GM23338 (cell line): ENCODE measurements at places on chromosomes 7 and 10. TPM values are rescaled to one million over a fixed set of nuclear protein-coding genes. Genes with fewer than 3 reads are reported as not detected.

Gene SPDYE16
- not detected in 2 replicates for total RNA-seq

Gene CYP3A7
- total RNA-seq, result not detected in 2 replicates

Gene PLAU
- 13.3 and 14.5 TPM in 2 replicates for total RNA-seq

Gene ANXA8
- not detected in 2 replicates for total RNA-seq

Gene ASB10
- not detected in 2 replicates for total RNA-seq

Gene NUTM2A
- 0.27 TPM in 1 of 2 replicates, not detected in the other for total RNA-seq

Gene SPDYE2
- not detected in 2 replicates for total RNA-seq

Gene TRPV5
- total RNA-seq, result not detected in 2 replicates

Gene PRF1
- not detected in 2 replicates for total RNA-seq

- DNase-seq, result no peak
- H3K4me1 ChIP-seq, result peaks cover 46% of the 10 kb centered on the region
- H3K4me3 ChIP-seq, result no peak overlapping the region
- H3K27ac ChIP-seq, result no peak overlapping the region
- H3K27me3 ChIP-seq, result no peaks in the 10 kb centered on the region
Observed at GRCh38 chr7:77565917-77566316, 28.8 kb downstream of the PTPN12 start.

GRCh38 chr10:13993169-13993568 is 337.6 kb downstream of the FRMD4A start:
- no peak overlapping the region for H3K27ac ChIP-seq
- H3K36me3 ChIP-seq, result no peaks in the 10 kb centered on the region
- H3K4me3 ChIP-seq, result no peak overlapping the region
- no peak for DNase-seq
- H3K4me1 ChIP-seq, result no peaks in the 10 kb centered on the region

GRCh38 chr7:26919906-26920493 is 55.6 kb upstream of the SKAP2 start:
- no peaks in the 10 kb centered on the region for H3K27me3 ChIP-seq
- H3K36me3 ChIP-seq, result no peaks in the 10 kb centered on the region
- H3K4me1 ChIP-seq, result peaks cover 27% of the 10 kb centered on the region
- DNase-seq, result no peak
- H3K4me3 ChIP-seq, result no peak overlapping the region
- no peak overlapping the region for H3K27ac ChIP-seq

DNA sequence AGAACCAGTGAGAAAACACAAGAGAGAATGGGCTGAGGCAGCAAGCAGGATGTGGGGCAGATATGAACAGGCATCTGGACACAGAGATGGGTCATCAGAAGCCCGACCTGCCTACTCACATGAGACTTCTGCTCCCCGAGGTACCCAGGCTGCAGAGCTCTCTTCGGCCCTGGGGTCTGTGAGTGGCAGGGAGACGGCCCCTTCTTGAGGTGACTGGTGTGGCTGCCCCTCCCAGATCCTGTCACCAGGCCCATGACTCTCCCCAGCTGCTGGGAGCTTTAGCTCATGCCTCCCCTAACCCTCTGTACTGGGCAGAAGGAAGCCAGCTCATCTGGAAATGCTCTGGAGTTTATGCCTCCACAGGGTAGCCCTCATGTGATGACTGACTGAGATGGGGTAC is 157.6 kb upstream of the PCBD1 start:
- no peak for DNase-seq
- no peaks in the 10 kb centered on the region for H3K4me1 ChIP-seq
- H3K27me3 ChIP-seq, result no peaks in the 10 kb centered on the region
- H3K27ac ChIP-seq, result no peak overlapping the region
- no peaks in the 10 kb centered on the region for H3K36me3 ChIP-seq

GRCh38 chr10:10785627-10786026 is 232.0 kb upstream of the CELF2 start:
- no peaks in the 10 kb centered on the region for H3K4me1 ChIP-seq
- H3K27me3 ChIP-seq, result no peaks in the 10 kb centered on the region
- H3K4me3 ChIP-seq, result no peak overlapping the region
- no peaks in the 10 kb centered on the region for H3K36me3 ChIP-seq
- no peak overlapping the region for H3K27ac ChIP-seq
- DNase-seq, result peak; percentile 45

DNA sequence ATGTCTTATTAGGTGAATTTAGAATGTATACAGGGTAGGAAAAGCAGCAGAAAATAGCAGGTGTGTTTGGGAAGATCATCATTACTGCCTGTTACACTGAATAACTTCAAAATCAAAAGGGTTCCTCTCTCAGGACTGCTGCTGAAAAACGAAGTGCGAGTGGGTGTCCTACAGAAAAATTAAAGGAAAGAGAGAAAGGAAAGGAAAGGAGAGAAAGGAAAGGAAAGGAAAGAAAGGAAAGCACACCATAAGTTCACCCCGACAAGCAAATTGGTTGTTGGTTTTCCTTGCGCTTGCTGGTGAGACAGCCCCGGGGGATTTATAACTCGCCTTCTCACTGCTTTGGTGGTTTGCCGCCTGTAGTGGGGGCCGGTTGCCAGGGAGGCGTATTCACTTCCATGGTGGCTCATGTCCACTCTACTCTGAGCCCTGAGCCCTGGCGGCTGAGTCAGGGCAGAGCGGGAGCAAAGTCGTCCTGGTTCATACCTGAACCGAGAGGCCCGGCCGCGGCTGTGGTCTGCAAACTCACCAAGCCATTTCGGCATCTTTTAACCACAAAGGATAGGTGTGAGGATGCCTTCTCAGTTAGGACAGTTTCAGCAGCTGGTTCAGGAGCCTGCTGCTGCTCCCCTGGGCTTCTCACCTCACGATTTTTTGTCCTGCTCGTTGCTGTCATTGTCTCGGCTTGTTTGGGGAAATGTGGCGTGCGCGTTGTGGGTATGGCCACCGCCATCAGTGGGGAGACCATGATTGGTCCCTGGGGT is 26.1 kb downstream of the INPP5A start:
- no peaks in the 10 kb centered on the region for H3K27me3 ChIP-seq
- H3K27ac ChIP-seq, result no peak overlapping the region
- H3K4me1 ChIP-seq, result no peaks in the 10 kb centered on the region
- no peak overlapping the region for H3K4me3 ChIP-seq
- peak; percentile 39 for DNase-seq

DNA sequence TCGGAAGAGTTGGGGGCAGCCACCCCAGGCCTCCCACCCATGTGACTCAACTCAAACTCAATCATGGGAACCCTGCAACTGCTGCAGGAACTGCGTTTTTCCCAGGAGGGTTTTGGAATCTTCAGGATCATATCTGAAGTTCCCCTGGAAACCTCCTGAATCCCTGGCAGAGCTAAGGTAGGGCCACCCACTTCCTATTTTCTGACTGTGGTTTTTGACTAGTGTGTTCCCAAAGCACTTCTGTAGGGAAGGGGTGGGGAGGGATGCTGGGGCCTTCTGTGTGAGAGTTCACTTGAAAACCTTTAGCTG is 127.6 kb upstream of the UNC5B start:
- DNase-seq, result no peak
- no peak overlapping the region for H3K27ac ChIP-seq
- no peaks in the 10 kb centered on the region for H3K4me1 ChIP-seq
- no peaks in the 10 kb centered on the region for H3K27me3 ChIP-seq

DNA sequence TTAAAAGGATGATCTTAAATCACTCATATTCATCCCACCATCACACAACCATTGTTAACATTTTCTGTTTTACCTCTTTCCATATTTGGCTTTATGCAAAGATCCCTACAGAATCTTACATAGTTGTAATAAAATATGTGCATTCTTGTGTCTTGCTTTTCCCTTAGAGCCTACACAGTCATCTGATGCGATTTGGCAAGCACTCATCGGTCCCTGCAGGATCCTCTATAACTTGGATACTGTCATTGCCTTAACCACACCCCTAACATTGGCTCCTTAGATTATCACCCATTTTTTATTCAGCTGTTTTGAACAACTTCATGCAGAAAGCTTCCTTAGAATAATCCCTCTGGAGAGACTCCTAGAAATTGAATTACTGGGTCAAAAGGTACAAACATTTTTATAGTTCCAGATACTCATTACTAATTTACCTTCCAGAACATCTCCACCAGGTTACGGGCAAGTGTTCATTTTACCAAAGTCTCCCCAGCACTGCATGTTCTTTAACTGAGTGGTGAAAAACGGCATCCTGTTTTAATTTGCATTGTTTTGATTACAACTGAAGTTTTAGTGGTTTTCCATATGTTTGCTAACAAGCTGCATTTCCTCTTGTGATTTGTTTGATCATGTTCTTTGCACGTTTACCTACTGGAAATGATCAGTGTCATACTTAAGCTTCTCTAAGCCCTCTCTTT is 268.3 kb downstream of the GRID1 start:
- no peak for DNase-seq
- no peak overlapping the region for H3K27ac ChIP-seq
- no peaks in the 10 kb centered on the region for H3K27me3 ChIP-seq

DNA sequence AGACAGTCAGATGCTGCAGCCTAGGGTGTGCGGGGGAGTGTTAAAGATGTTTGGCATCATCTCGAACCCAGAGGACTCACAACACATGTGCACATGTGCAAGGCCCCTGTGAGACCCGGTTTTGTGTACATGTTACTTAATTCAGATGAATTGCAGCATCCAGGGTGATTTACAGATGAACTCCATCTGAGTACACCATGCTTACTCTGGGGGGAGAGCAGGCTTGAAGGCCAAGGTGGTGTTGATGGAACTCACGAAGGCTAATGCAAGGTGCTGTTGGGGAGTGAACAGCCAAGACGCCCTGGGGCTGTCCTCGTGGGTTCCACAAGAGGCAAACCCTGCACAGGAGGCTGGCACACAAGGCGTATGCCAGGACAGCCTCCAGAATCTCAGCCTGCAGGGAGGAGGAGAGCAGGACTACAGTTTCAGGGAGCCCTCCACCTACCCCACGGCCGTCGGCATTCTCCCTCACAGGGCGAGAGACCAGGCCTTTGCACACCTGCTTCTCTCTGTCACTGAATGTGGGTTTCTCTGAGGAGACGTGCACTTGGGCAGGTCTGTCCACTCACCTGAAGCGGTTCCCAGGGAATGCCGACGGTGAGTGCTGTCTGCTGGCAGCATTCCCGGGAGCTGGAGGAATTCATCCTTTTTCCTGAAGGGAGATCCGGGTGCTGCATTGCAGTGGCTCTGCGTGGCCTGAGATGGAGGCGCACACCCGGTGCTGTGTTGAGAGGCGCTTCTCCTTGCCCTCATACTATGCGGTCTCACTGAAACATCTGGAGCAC is 178.5 kb upstream of the RNF32 start:
- H3K36me3 ChIP-seq, result no peaks in the 10 kb centered on the region
- no peak for DNase-seq
- no peak overlapping the region for H3K27ac ChIP-seq
- H3K4me3 ChIP-seq, result no peak overlapping the region

- H3K4me1 ChIP-seq, result no peaks in the 10 kb centered on the region
- DNase-seq, result no peak
- H3K36me3 ChIP-seq, result no peaks in the 10 kb centered on the region
- no peak overlapping the region for H3K4me3 ChIP-seq
Observed at GRCh38 chr10:75505840-75506506, 74.5 kb downstream of the LRMDA start.

GRCh38 chr10:77555591-77556212 is 81.9 kb downstream of the KCNMA1 start:
- no peaks in the 10 kb centered on the region for H3K36me3 ChIP-seq
- H3K27me3 ChIP-seq, result no peaks in the 10 kb centered on the region
- no peaks in the 10 kb centered on the region; the same call in 1 of the 2 replicates for H3K4me1 ChIP-seq

GRCh38 chr10:124003070-124003419 is 90.4 kb downstream of the CHST15 start:
- H3K36me3 ChIP-seq, result no peaks in the 10 kb centered on the region
- no peak for DNase-seq
- no peaks in the 10 kb centered on the region for H3K4me1 ChIP-seq
- H3K4me3 ChIP-seq, result no peak overlapping the region
- no peaks in the 10 kb centered on the region for H3K27me3 ChIP-seq

GRCh38 chr7:129948877-129949291 is 3.9 kb downstream of the UBE2H start:
- peaks cover 4% of the 10 kb centered on the region; the same call in 1 of the 2 replicates for H3K36me3 ChIP-seq
- peak overlapping the region; percentile 63 for H3K4me3 ChIP-seq
- DNase-seq, result peak; percentile 94
- H3K27me3 ChIP-seq, result no peaks in the 10 kb centered on the region
- peaks cover 22% of the 10 kb centered on the region for H3K4me1 ChIP-seq

DNA sequence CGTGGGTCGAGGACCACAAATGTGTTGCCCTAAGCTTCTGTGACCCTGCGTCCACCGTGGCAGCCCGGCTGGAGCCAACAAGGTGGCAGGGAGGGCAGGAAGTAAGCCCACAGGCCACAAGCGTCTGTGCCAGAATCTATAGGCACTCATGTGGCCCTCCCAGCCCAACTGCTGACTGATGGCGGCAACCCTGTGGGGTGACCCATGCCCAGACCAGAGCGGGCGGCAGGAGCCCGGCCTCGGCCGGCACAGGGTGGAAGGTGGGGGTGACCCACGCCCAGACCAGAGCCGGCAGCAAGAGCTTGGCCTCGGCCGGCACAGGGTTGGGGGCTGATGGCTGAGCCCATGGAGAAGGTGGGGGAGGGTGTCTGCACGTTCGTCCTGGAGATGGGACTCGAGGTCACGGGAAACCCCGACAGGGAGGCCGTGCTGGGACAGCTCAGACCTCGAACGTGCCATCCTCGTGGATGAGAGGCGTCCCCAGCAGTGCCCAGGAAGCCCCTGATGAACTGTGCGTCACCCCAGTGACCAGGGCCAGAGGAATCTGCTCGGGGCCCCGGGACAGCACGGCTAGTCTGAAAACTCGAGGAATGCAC is 181.0 kb downstream of the ELFN1 start:
- no peaks in the 10 kb centered on the region for H3K36me3 ChIP-seq
- no peak overlapping the region for H3K27ac ChIP-seq
- H3K27me3 ChIP-seq, result no peaks in the 10 kb centered on the region
- no peak for DNase-seq
- H3K4me3 ChIP-seq, result no peak overlapping the region

DNA sequence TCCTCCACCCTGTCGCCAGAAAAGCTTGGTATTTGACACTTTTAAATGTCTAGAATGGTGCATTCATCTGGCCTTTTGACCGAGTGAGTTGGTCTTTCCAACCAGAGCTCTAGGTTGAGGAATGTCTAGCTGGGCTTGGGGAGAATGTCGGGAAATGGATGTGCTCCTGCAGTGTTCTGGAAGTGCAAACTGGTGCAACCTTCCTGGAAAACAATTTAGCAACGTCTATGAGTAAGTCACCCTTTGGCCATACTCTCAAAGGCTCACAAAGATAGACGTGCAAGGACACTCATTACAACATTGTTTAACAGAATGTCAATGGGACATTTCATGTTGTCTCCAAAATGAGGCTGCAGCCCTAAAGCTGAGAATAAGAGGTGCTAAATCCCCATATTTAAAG is 12.2 kb upstream of the NMT2 start:
- H3K36me3 ChIP-seq, result no peaks in the 10 kb centered on the region
- H3K4me1 ChIP-seq, result no peaks in the 10 kb centered on the region
- no peaks in the 10 kb centered on the region for H3K27me3 ChIP-seq
- no peak overlapping the region for H3K4me3 ChIP-seq
- no peak for DNase-seq

DNA sequence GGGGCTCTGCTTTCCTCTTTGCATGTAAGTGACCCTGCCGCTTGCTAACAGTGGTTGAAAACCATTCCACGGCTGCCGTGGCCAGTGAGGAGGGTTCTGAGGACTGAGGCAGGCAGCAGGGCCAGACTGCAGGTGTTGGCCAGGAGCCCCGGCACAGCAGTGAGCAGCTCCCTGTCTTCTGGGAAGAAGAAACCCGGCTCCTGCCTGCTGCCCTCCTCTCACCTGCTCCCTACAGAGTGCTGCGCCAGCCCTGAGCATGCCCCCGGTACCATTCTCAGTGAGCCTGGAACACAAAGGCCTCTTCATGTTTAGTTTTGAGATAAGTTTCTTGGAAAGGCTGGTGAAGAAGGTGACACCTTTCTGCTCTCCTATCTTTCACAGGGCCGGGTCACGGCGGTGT is 199.9 kb downstream of the TAX1BP1 start:
- H3K4me1 ChIP-seq, result no peaks in the 10 kb centered on the region
- H3K36me3 ChIP-seq, result no peaks in the 10 kb centered on the region
- H3K4me3 ChIP-seq, result no peak overlapping the region
- no peaks in the 10 kb centered on the region for H3K27me3 ChIP-seq
